ENCODE measurements at places on chromosomes 3 and 15. TPM values are rescaled to one million over a fixed set of nuclear protein-coding genes. Genes with fewer than 3 reads are reported as not detected.

DNA sequence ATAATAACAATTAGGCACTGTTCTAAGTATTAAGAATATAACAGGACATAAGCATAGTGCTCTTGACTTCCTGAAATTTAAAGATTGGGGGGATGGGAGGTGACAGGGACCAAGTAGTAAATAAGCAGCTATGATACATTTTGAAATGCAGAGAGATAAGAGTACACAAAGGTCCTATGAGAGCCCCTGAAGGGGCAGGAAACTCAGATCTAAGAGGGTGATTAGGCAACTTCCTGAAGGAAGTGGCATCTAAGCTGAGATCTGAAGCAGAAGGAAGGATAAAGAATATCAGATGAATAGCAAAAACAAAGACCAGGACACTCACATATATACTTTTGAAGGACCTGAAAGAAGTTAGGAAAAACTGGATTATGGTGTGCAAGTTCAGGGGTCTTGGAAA is 415.2 kb upstream of the FRG2C start:
- DNase-seq: no peak

DNA sequence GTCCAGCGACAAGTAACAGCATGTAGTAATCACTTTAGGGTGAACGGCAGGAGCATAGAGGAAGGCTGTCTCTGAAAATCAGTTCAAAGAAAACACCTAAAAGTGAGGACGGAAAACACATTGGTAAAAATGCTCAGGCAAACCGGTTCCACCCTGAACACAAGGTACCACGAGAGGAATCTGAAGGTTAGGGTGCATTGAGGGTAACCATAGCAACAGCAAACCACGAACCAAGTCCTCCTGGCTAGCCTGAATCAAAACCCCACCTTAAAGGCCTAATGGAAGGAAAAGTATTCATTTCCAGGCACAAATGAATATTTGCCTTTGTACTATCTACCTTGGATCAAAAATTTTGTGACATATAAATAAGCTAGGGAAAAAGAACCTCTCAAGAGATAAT is 315.0 kb downstream of the OCA2 start:
- no peak for DNase-seq

DNA sequence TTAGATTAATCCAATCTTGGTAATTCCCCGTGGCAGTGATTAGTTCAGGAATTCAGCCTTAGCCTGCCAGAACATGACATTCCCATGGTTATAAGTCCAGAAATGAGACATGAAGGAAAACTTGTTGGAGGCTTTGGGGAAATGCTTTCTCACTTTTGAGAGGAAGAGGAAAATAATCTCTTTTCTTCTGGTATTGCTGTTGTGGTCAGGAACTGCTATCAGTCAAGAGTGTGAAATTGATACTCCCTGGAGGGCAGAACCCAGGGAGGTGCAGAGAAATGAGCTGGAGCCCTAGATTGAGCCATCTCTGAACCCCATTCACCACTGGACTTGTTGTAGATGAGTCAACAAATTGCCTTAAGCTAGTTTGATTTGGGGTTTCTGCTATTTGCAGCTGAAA is 38.6 kb upstream of the APH1B start:
- no peak for DNase-seq

- DNase-seq: no peak
Measured at GRCh38 chr3:172707030-172707429, 3.8 kb downstream of the NCEH1 start.

SLC15A2 gene
- total RNA-seq: 0.53 TPM

DNA sequence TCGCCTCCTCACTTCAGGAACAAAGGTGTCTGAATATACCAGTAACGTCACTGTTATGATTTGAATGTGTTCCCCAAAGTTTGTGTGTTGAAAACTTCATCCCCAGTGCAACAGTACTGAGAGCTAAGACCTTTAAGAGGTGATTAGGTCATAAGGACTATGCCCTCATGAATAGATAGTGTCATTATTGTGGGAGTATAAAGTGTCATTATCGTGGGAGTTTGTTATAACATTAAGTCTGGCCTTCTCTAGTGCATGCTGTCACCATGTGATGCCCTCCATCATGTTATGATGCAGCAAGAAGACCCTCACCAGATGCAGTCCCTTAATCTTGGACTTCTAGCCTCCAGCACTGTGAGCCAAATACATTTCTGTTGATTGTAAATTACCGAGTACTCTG is 53.7 kb upstream of the TLE3 start:
- DNase-seq: no peak

GRCh38 chr3:182957676-182958266 is 22.6 kb downstream of the DCUN1D1 start:
- DNase-seq: no peak

DNA sequence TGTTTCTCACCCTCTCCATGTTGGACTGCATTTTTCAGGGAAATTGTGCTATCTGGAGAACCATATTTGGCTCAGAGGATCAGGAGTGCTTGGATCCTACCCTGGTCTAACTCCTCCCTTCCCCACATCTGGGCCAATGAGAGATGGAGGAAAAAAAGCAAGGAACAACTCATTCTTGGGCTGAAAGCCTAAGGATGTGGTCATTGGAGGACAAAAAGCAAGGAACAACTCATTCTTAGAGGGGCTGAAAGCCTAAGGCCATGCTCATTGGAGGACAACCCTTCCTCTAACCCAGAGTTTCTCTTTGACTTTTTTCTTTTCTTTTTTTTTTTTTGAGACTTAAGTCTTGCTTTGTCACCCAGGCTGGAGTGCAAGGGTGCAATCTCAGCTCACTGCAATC is 48.6 kb upstream of the CHRNB4 start:
- DNase-seq: no peak

Data from Peyer's patch (tissue), 4 donors.